ENCODE measurements at places on chromosomes 1 and 21. TPM values are rescaled to one million over a fixed set of nuclear protein-coding genes. Genes with fewer than 3 reads are reported as not detected.

The ACTN2 gene
- 1.5 TPM for total RNA-seq

- H3K4me1 ChIP-seq: no peaks in the 10 kb centered on the region
- no peaks in the 10 kb centered on the region for H3K27me3 ChIP-seq
- no peaks in the 10 kb centered on the region for H3K36me3 ChIP-seq
- DNase-seq: no peak
- H3K4me3 ChIP-seq: no peak overlapping the region
Observed at GRCh38 chr1:157314408-157314807, 176.2 kb upstream of the ETV3 start.

- no peaks in the 10 kb centered on the region for H3K27me3 ChIP-seq
- H3K27ac ChIP-seq: no peak overlapping the region
- no peak for DNase-seq
- H3K4me1 ChIP-seq: no peaks in the 10 kb centered on the region
- H3K4me3 ChIP-seq: no peak overlapping the region
Observed at GRCh38 chr1:65629788-65630187, 162.9 kb upstream of the PDE4B start.

The FCRL5 gene
- total RNA-seq: 0.49 TPM

The BSND gene
- total RNA-seq: not detected

The IL24 gene
- 1.5 TPM for total RNA-seq

DNA sequence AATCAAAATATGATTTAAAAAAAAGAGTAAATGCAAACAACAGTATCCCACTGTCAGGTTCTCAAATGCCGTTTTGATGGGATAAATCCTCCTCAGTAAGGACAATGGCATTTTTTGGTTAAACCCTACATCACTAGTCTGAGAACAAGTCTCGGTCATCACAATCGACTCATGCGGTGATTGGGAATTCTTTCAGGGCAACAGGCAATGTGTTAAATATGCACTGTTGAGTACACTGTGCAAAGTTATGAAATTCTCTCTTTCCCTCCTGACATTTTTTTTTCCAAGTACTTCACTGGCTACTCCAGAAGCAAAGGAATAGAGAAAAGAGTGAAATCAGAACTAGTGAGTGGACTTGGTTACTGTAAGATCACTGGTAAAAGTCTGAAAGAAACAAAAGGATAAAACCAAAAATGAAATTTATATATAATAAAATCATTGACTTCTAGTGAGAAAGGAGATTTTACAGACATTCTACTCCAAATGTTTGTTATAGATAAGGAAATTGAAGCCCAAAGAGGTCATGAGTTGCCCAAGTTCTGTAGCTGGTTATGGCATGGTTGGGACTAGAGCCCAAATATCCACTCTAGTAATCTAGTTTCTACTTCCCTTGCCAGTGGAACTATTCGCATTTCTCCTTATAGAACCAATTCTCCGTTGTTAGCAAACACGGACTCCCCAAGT is 111.3 kb downstream of the TGFBR3 start:
- no peak overlapping the region for H3K4me3 ChIP-seq
- DNase-seq: no peak
- H3K36me3 ChIP-seq: no peaks in the 10 kb centered on the region

- peaks cover 20% of the 10 kb centered on the region for H3K4me1 ChIP-seq
- peaks cover 23% of the 10 kb centered on the region for H3K36me3 ChIP-seq
- peak overlapping the region; percentile 93 for H3K4me3 ChIP-seq
- DNase-seq: peak; percentile 89
- H3K27me3 ChIP-seq: no peaks in the 10 kb centered on the region
Observed at GRCh38 chr1:27726173-27727044, 648 bp downstream of the FAM76A start.

GRCh38 chr21:46557919-46558392 is 46.9 kb downstream of the S100B start:
- H3K27ac ChIP-seq: no peak overlapping the region
- H3K27me3 ChIP-seq: no peaks in the 10 kb centered on the region
- no peak overlapping the region for H3K4me3 ChIP-seq
- DNase-seq: peak; percentile 90
- H3K36me3 ChIP-seq: peaks cover 75% of the 10 kb centered on the region
- no peaks in the 10 kb centered on the region for H3K4me1 ChIP-seq

DNA sequence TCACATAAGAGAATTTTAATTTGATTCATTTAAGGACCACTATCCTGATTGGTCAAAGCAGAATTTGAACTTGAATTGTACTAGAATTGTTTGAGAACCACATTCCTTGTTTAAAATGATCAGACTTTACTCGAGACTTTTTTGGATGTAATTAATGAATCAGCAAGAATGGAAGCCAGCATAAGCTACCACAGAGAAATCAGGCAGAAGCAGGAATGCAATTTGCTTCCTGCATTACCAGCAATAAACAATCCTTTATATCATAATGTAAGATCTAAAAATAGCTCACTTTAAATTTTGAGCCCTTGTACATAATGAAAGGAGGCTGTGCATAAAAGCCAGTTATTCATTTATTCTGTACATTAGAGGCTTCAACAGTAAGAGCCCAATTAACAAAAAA is 119.8 kb upstream of the BACE2 start:
- H3K4me1 ChIP-seq: no peaks in the 10 kb centered on the region
- no peaks in the 10 kb centered on the region for H3K36me3 ChIP-seq
- no peaks in the 10 kb centered on the region for H3K27me3 ChIP-seq

The CRABP2 gene
- 97.7 TPM for total RNA-seq

DNA sequence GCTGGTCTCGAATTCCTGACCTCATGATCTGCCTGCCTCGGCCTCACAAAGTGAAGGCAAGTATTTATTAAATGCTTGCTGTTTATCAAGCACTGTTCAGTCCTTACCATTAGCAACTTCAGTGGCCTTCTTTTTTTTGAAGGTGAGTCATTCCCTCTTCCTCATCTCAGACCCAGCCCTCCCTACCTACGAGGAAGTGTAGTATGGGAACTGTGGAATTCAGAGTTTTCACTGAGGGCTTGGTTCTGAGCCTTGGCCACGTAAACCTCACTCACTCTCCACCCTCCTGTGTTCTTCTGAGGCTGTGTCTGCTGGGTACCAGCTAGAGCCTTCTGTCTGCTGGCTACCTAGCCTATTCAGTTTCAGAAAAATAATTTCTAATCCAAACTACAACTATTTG is 218.3 kb upstream of the SGIP1 start:
- no peak for DNase-seq
- H3K27ac ChIP-seq: no peak overlapping the region
- H3K36me3 ChIP-seq: no peaks in the 10 kb centered on the region
- no peaks in the 10 kb centered on the region for H3K27me3 ChIP-seq
- no peak overlapping the region for H3K4me3 ChIP-seq

- DNase-seq: no peak
- no peak overlapping the region for H3K27ac ChIP-seq
- H3K4me1 ChIP-seq: no peaks in the 10 kb centered on the region
Observed at GRCh38 chr1:205918955-205919746, 24.1 kb downstream of the SLC26A9 start.

DNA sequence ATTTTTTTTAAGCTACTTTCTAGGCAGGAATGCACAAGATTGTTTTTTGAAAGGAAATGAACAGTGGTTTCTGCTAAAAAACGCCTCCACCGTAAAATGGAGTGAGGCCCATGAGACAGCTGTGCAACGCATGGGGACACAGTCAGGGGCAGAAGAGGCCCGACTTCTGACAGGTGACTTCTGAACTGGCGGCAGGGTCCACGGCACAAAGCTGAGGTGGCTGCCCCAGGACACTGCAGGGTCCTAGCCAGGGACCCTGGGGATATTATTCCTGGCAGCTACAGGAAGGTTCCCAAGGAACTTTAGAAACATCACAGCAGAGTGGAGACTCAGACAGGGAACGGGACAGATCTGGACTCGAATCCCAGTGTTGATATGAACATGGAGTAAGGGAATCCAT is 75.1 kb downstream of the SIM2 start:
- no peak for DNase-seq
- H3K4me3 ChIP-seq: no peak overlapping the region
- H3K27me3 ChIP-seq: no peaks in the 10 kb centered on the region
- no peak overlapping the region for H3K27ac ChIP-seq

The MFSD2A gene
- 56.0 TPM for total RNA-seq
